ENCODE measurements at places on chromosomes 3 and 15.

DNA sequence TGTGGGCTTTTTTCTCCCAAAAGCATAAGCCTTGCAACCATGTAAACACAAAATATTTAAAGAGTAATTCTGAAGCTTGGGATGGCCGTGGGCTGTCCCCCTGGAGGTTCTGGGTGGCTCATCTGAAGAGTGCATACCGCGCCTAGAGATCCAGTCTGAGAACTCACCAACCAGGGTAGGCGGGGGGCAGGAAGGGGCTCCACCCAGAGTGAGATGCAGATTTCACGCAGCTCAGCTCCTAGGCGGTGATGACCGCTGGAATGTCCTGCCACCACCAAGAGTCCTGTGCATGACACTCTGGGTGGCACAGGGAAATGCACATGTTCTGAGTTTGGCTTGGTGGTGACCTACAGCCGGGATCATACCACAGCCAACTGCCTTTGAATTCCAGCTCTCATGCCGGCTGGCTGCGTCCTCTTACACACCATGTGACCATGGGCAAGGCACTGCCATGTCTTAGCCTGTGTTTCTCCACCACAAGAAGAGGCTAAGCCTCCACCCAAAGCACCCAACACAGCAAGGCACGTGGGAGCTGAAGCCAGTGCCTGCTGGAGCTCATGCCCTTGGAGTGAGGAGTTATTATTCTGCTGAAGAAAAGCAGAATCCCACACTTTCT is 125.1 kb upstream of the IQSEC1 start:
- no peak for DNase-seq

DNA sequence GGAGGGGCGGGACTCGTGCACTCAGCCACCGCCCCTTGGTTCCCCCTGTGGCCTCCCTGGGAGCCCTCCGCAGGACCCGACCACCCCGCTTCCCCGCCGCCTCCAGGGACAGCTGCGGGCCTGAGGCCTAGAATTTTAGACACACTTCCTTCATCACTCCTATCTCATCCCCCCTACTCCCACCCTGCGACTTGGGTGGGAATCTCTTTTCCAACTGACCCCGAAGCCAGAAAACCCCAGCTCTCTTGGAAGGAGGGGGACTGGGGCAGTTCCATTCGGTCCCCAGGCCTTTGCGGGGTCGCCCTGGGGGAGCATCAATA is 289 bp upstream of the TFDP2 start:
- no peak for DNase-seq

GRCh38 chr15:99050328-99050980 is 42.9 kb upstream of the PGPEP1L start:
- no peak for DNase-seq

- no peak for DNase-seq
Measured at GRCh38 chr3:135929670-135930069, 35.9 kb upstream of the PPP2R3A start.

- no peak for DNase-seq
Measured at GRCh38 chr3:162643245-162643644, 1146.6 kb downstream of the OTOL1 start.

GRCh38 chr3:53570709-53571108 is 76.3 kb downstream of the CACNA1D start:
- DNase-seq: no peak

DNA sequence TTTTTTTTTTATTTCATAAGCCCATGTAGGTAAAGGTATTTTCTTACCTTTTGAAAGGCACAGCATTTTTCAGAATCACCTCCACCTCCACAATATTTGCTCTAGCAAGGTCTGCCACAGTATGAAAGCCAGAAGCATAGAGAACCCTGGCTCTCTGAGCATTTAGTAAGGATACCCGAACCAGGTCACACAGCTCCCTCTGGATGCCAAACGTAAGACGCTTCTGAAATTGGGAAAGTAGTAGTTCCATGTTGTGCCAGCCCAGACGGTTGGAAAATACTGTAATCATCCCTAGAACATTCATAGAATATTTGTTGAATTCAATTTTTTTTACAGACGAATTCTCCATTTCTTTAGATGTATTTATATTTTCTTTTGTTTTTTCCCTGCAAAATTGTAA is 52.4 kb downstream of the POLQ start:
- no peak for DNase-seq
